Stimulated activated CD4-positive, alpha-beta T cell treated with anti-CD3 and anti-CD28 coated beads, TNF-alpha, amount 100 ng/mL, for 4 hours (primary cell): ENCODE measurements at places on chromosomes 1 and 21.

- peak; percentile 1 for DNase-seq
These were observed at the start of gene STUM for GRCh38 chr1:226548256-226549093. Gene STUM (plus strand): TSS chr1:226548764. CDS start chr1:226548905, 141 bp downstream.

DNA sequence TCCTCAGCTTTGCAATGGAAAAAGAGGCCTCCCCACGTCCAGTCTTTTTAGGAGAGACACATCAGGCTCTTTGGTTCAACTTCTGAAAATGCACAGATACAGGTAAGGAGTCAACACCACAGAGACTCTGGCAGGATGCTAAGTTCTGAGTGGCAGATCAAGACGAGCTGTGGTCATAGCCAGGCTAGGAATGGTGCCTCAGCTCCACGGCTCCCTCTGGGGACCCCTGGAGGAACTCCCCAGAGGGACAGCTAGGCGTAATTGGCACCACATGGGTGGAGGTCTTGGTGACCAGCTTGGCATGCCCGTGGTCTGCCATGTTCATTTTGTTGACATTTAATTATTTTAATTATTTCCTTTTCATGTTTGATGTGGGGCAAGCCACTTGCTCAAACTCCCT, 206.1 kb downstream of the KAZN start:
- DNase-seq: no peak

- DNase-seq: no peak
These were observed 1.1 kb downstream of the TMPRSS2 start for GRCh38 chr21:41506611-41507520.

GRCh38 chr1:107145637-107146036, 4.8 kb downstream of the NTNG1 start:
- no peak for DNase-seq
